ENCODE measurements at places on chromosomes 2 and 18.

- DNase-seq = no peak
Observed at GRCh38 chr2:191126386-191127085, 24.3 kb downstream of the STAT4 start.

GRCh38 chr18:55401638-55402191 is 186.3 kb downstream of the TCF4 start:
- no peak for DNase-seq

DNA sequence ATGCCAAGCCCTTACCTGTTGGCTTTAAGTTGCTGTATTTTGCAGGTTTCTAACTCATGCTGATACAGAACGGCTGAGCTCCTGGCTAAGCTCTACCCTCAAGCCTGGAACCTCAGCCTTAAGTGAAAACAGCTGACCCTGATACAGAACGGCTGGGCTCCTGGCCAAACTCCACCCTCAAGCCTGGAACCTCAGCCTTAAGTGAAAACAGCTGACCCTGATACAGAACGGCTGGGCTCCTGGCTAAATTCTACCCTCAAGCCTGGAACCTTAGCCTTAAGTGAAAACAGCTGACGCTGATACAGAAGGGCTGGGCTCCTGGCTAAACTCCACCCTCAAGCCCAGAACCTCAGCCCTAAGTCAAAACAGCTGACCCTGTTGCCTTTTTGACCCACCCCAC is 17.6 kb upstream of the DNER start:
- DNase-seq = no peak

- DNase-seq = no peak
Observed at GRCh38 chr18:70195014-70195614, 10.4 kb downstream of the RTTN start.

DNA sequence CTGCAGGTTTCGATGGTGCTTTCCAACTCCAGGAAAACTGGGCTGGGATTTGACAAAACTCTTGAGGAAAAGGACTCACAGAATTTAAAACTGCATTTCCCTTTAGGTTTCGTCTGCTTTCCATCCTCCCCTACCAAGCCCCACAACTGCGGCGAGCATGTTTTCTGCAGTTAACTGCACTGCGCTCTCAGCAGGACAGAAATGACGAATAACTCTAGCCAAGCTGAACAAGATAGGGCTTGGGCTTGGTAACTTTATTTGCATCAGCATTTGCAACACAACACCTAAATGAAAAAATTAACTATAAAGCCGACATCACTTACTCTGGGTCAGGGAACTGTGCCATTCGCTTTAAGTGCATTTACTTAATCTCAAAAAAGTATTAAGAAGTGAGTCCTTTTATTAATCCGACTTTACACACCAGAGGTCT is 669 bp upstream of the PIKFYVE start:
- DNase-seq = no peak

DNA sequence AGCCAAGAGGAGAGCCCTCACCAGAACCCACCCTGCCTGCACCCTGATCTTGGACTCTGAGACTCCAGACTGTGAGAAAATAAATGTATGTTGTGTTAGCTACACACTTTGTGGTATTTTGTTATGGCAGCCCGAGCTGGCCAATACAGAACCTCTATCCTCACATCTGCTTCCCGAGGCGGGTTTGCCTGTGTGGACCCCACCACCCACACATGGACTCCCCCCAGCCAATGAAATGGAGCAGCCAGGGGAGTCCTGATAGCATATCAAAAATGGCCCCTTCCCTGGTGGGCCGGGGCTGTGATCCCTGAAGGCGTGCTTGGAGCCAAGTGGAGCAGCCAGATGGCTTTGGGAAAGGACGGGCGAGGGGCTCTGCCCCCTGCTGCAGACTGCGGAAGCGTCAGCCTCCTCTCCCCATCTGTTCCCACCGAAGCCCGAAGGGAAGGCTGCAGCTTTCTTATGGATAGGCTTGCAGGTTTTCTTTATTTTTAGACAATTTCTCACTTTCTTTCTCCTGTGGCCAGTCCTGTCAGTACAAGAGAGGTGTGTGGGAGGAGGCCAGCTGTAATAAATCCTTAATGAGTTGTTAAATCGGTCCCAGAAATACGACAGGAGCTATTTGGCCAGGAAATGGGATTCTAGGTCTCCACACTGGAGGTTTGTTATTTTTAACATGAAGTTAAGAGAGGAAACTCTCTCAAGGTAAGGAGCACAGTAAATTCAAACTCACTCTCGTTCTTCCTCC is 34.4 kb downstream of the TEX51 start:
- DNase-seq = no peak

DNA sequence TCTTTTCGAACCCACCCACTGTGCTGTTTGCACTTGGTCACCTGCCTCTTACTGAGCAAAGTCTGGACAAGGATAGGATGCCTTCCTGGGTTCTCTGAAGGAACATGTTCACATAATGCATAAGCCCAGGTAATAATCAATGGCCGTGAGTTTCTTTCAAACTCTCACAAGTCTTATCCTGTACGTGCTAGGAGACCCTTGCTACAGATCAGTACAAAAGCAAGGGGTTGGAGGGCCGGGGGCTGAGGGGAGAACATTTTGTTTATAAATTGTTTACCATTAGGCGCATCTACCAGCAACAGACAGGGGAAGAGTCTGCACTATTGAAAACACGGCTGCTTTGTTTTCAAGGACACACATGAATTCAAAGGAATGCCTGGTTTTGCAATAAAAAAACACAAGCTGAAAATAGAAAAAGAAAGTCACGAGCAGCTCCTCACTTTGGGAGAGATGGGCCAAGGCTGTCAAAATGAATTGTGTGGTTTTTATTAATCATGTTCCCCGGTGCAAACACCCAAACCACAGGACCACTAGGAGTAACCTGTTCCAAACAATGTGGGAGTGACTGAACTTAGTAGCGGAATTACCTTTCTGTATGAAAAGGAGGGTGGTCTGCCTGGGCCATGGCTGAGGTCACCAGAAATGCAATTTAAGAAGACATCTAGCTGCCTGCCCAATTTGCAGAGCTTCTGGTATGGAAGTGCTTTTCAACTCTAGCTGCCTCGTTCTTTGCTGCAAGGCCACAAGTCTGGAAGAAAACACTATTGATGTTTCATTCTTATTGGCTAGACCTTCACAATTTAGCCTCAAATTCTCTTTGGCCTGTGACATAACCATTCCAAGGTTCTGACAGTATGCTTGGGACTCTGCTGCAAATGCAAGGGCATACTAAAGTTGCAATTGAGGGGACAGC is 73.5 kb downstream of the CCBE1 start:
- DNase-seq = no peak

DNA sequence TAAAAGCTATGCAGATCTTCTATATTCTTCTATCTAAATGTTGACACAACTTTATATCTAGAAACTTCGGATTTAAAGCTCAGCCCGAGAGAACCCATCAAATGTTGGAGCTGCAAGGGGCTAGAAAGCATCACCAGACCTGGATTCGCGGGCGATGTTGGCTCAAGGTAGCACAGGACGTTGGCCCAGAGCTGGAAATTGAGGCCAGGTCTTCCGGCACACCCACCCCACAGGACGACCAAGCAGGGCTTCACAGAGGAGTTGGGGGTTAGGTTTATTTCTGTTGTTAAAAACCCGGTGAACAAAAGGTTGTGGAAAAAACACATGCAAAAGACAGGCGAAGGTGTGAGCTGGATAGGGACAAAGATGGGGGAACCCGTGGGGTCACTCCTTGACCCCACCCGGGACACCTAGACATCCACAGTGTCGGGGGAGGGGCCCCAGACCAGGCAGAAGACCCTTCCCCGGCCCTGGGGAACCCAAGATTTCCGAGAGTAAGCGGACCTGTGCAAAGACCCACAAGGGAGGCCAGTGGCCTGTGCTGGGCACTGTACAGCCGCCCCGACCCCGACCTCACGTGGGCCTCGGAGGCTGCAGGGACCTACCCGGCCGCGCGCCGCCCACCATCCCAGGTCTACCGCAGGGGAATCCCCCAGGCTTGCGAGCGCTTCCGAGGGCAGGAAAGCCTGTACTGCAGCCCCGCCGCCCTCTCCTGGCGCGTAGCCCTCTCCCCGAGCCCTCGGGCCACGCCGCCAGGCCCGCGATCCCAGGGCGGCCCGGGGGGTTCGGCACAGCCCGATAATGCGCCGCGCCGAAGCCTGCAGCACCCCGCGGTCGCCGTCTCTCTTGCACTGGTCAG is 1.8 kb upstream of the AGBL5 start:
- DNase-seq = no peak

GRCh38 chr2:64873472-64873924 is 115.7 kb upstream of the SLC1A4 start:
- DNase-seq = peak; percentile 66

DNA sequence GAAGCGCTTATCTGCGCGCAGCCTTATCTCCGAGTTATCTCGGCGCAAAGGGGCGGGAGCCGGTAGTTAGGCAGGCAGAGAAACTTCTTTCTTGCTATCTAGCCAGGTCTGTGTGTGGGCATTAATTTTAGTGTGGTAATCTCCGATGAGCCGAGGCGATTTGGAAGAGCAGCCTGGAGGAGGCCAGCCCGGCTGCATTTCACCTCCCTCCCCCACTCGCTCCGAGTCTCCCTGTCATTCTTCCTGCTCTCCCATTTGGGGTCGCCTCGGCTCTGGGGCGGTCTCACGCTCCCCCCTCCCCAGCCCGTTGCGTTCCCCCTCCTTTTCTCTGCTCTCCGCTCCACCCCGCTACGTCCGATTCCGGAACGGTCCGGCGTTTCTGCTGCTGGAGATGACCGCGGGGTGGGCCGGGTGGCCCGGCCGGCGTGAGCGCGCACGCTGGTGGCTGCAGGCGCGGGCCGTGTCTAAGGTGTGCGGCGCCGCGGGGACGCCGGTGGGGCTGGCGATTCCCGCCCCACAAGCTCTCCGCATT is 566 bp downstream of the GATA6 start:
- DNase-seq = no peak

GRCh38 chr2:11558214-11558886 is 24.5 kb downstream of the GREB1 start:
- DNase-seq = no peak

DNA sequence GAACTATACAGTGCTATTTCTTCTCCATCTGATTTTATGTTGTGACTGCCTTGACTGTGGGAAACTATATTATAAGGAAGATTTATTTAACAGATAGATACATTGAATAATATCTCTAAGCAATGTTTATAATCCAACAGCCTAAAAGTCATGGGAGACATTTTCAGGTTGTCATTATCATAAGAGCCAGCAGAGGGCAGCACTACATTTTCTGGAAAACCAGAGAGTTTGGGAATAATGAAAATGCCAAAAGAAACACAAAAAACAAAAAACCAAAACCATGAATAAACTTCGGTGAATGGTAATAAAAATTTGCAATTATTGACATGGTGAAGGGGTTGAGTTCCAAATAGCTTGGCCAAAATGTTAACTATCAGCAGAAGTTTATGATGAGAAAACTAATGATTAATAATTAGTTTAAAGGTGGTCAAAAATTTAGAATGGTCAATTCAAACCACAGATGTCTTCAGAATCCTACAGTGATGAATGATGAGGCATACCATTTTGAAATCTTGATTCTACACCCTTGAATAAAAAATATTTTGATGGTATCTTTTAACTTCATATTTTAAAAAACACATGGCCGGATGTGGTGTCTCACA is 4.7 kb downstream of the EEF1B2 start:
- DNase-seq = peak; percentile 33

DNA sequence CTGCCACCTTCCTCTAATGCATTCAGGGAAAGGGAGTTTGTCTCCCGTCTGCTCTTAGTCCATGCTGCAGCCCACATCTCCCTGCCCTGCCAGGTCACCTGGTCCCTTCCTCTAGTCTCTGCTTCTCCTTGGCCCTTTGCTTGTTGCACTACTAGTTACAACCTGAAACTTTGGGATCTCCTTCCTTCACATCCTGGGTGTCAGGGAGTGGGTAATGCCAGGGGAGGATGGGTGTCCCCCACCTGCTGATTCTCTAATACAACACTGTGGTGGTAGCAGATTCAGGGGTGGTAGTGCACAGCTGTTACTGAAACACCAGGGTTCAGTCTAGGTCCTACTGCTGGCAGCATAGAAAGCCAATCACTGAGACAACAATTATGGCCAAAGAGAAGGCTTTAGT is 31.2 kb upstream of the COX7A2L start:
- DNase-seq = no peak

- no peak for DNase-seq
Observed at GRCh38 chr2:235616885-235617284, 123.0 kb downstream of the AGAP1 start.

- DNase-seq = no peak
Observed at GRCh38 chr2:239749272-239749873, 275.8 kb downstream of the NDUFA10 start.

- DNase-seq = no peak
Observed at GRCh38 chr2:221202431-221202830, 369.7 kb downstream of the EPHA4 start.

DNA sequence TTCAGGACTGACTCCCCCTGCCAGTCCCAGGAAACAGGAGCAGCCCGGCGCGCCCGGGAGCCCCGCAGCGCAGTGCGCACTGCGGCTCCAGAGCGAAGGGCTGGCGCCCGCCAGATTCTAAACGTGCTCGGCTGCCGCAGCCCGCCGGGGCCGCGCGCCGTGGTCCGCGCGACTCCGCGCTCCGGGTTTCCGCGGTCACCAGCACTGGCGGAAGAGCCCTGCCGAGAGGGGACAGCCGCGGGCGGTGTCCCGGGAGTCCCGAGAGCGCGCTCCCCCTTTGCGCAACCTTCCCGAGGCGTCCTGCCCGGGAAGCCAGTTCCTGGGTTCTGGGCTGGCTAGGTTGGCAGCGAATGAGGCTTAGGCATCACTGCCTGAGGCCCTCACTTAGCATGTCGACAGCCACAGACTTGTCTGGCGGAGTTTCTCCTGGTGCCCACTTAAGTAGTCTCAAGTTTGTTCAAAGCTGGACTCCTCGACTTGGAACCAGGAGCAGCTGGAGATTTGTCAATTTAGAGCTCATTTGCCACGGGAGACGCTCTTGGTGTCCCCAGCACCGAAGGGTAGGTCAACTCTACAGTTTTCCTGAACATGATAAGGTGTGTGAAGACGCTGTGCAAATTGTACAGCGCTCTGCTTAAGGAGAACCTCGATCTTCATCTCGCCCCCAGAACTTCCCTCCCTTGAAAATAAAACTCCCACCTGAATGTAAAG is 1.5 kb upstream of the VSNL1 start:
- peak; percentile 66 for DNase-seq

DNA sequence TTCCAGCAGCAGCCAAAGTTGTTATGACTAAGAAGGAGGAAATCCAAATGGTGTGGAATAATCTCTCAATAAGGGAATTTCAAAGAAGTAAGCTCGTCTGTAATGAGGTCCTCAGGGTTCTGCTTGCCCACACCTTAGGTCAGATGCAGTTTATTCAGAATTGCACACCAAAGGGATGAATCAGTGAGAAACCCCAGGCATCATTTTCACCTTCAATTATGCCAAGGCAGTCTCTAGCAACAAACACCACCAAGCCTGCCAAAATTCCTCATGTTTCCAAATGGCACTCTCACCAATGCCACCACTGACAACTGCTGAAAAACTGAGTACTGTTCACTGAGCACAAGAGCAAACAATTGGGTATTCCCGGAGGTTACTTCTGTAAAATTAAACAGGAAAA is 43.6 kb downstream of the KCNG3 start:
- DNase-seq = no peak

- no peak for DNase-seq
Observed at GRCh38 chr2:51780353-51780752, 748.4 kb upstream of the NRXN1 start.

All from NCI-H510A treated with DMSO at 0.1 percent for 48 hours (cell line).